ENCODE measurements at places on chromosomes 12 and 14. TPM values are rescaled to one million over a fixed set of nuclear protein-coding genes. Genes with fewer than 3 reads are reported as not detected.

Gene MAP3K9
- total RNA-seq = 5.8 TPM

- DNase-seq = no peak
These were observed 28.7 kb downstream of the TSPAN9 start for GRCh38 chr12:3105690-3106479.

GRCh38 chr14:74863274-74863673, 12.7 kb downstream of the PROX2 start:
- DNase-seq = no peak

GRCh38 chr14:64773046-64773445, 68.8 kb downstream of the PLEKHG3 start:
- no peak for DNase-seq

Measured in CD4-positive, alpha-beta memory T cell (primary cell).